Fibroblast of skin of right biceps (primary cell): ENCODE measurements at places on chromosomes 16 and 17.

GRCh38 chr16:31214708-31215286, 878 bp downstream of the TRIM72 start:
- no peak for DNase-seq

- no peak for DNase-seq
Measured at GRCh38 chr17:58377093-58377601, 25.1 kb upstream of the SUPT4H1 start.

- DNase-seq, result no peak
Measured at GRCh38 chr17:52823155-52823554, 664.6 kb upstream of the CA10 start.

DNA sequence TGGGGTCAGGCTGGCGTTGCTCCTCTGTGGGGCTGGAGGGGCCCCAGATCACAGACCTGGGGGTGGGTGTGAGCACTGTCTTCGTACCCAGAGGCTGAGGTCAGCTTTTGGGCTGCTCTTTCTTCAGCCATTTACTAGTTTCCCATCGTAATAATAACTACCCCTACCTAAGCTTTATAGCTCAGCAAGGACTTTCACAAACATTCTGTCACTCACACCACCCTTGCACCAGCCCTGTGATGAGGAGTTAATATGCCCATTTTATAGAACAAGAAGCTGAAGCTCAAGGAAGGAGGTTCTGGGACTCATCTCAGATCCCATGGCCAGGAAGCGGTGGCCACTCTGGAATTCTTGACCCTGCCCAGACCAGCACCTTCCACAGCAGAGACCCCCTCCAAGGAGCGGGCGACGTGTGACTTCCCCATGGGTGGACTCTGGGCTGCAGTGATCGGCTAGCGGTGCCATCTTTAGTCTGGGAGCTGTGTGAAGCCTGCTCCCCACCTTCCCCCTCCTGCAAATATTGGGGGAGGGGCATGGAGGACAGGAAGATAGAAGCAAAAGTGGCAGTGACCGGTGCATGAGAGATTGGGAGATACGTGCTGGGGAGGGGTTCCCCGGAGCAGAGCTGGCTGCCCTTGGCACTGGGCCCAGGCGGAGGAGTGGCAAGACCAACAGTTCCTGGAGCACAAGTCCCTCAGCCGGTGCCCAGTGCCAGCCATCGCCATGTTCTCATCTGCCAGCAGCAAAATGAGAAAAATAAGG, 81.8 kb upstream of the TOB1 start:
- DNase-seq, result no peak

DNA sequence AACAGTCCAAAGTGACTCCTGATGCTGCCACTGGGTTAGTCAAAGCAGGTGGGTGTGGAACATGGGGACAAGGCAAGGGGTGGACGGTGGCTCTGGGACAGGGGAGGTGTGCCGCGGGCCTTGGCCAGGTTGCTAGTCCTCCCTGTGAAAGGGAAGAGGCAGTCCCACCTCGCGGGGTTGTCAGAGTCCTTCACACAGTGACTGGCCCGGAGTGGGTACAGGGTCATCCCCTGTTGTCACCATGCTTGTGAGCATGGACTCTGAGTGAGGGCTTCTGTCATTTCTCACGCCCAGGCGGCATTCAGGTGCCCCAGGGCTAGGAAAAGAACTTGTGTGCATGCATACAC, 3.1 kb upstream of the ZNF469 start:
- no peak for DNase-seq

DNA sequence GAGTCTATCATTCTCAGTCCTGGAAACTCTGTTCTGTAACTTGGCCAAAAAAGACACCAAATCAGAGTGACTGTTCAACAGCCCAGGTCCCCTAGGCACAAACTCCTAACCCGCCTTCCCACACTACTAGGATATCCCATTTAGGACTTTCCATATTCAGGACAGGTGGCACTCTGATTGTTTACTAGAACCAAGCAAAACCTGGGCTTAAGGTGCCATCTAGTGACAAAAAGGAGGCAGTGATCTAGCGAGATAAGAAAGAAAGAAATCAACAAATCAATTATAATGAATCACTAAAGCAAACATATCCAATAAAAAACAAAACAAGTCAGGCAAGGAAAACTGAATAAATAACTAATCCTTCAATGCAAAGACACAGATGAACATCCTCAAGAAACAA, 203.9 kb downstream of the CEP112 start:
- DNase-seq, result peak; percentile 28

DNA sequence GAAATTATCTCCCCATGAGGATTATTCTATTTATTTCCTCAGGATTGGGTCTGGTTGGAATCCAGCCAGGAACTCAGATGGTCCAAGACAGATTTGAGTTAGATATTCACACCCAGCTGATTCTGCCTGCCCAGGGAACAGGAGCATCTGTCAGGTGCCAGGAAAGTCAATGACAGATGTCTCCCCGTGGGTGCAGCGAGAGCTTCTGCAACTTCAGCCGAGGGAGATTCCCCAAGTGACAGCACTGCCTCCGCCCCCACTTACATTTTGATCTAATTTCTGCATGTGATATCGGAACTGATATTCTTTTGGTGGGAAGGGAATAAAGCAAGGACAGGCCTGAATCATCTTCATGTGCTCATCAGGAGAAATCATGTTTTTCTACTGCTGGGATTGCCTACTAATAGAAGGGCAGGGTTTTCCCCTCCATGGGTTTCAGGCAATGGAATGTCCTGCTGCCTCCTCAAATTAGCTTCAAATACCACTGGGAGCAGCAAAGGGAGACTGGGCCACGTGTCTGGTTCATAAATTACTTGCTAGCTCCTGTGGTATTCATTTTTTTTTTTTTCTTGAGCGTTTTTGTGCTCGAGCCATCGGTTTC, 15.7 kb upstream of the DHX8 start:
- DNase-seq, result peak; percentile 91

DNA sequence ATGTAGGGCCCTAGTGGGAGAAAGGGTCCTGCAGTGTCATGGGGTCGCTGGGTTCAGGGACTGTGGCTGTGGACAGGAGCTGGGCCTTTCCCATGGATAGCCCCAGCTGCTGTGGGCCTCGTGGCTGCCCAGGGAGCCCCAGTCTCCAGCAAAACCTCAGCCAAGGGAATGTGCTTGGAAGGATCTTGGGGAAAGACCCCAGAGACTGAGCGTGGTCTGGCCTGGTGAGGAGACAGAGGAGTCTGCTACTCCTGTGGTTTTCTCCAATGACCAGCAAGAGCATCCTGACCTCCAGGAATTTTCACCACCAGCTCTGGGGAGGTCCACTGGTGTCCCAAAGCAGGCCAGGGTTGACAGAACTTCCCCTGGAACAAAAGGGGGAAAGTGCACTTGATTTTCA, 42.3 kb downstream of the RNF112 start:
- no peak for DNase-seq

- DNase-seq, result peak; percentile 54
Measured at GRCh38 chr17:72725433-72726068, 366.9 kb downstream of the SLC39A11 start.

DNA sequence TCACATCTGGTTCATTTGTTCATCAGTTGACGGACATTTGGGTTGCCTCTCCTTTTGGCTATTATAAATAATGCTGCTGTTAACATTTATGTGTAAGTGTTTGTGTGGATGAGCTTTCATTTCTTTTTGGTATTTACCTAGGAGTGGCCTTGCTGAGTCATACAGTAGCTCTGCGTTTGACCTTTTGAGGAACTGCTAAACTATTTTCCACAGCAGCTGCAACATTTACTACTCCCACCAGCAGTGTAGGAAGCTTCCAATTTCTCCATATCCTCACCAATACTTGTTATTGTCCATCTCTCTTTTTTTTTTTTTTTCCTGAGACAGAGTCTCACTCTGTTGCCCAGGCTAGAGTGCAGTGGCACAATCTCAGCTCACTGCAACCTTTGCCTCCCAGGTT, 20.7 kb upstream of the PLCG2 start:
- DNase-seq, result no peak

DNA sequence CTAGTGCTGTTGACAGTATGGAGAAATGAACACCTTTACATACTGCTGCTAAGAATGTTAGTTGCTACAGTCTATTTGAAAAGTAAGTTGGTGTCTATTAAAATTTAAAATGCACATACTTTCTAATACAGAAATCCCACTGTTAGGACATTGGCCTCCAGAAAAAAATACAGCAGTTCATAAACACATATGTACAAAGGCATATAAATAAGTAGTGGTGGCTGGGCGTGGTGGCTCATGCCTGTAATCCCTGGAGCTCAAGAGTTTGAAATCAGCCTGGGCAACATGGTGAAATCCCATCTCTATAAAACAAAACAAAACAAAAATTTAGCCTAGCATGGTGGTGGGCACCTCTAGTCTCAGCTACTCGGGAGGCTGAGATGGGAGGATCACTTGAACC, 13.1 kb downstream of the DCAF7 start:
- DNase-seq, result no peak
